ENCODE measurements at places on chromosomes 3 and 15.

- DNase-seq = no peak
Measured at GRCh38 chr3:43695443-43695842, 4.7 kb downstream of the ABHD5 start.

- no peak for DNase-seq
Measured at GRCh38 chr3:52798978-52799476, 4.4 kb downstream of the ITIH3 start.

DNA sequence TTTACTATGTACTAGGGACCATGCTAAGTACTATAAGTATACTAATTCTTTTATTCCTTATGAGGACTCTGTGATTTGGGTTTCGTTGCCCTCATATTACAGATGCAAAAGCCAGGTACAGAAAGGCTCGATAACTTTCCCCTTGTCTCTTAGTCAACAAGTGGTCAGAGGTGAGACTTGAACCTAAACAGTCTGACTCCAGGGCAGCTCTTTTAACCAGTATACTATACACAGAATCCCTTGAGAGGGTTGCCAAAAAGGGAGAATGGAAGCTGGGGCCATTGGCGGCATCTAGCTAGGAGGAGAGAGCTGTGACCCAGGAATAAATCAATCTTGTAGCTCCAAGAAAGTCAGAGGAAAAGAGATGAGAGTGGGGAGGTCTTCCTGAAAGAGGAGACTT is 92.4 kb downstream of the TOP2B start:
- no peak for DNase-seq

DNA sequence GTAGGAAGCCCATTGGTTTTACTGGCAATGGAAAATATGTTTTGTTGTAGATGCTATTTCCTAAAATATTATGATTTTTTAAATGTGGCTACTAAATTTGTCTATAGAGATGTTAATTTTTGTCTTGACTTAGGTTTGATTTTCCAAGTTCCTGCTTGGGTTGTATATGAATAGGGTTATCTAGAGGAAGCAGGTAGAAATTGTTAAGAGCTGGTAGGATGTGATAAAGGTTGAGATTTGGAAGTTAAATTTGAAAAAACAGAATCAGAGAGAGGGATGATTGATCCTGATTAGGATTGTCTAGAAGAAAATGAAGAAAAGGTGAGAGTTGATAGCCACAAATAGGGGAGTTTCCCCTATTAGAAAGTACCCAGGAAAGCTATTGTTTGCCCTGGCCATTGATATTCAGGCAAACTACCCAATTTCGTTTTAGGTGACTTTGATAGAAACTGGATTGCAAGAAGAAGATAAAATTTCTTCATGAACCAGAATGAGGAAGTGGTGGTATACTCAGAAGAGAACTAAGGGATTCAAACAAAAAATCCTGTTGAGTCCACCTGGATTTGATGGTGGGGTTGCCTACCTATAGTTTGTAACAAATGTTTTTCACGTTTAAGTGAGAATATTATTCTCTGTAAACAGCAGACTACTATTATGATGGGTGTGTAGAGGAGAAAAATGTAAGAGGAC is 91.2 kb upstream of the PHLDB2 start:
- no peak for DNase-seq

- no peak for DNase-seq
Measured at GRCh38 chr15:27782125-27782524, 317.0 kb downstream of the OCA2 start.

- no peak for DNase-seq
Measured at GRCh38 chr15:36075333-36075732, 504.1 kb upstream of the CDIN1 start.

GRCh38 chr3:8581806-8582445 is 62.7 kb downstream of the SSUH2 start:
- DNase-seq = no peak

- peak; percentile 31 for DNase-seq
Measured at GRCh38 chr3:11719406-11720303, 75.9 kb upstream of the VGLL4 start.

GRCh38 chr3:125211523-125212090 is 941 bp downstream of the SLC12A8 start:
- DNase-seq = no peak

GRCh38 chr3:116188231-116188785 is 257.0 kb downstream of the LSAMP start:
- no peak for DNase-seq

DNA sequence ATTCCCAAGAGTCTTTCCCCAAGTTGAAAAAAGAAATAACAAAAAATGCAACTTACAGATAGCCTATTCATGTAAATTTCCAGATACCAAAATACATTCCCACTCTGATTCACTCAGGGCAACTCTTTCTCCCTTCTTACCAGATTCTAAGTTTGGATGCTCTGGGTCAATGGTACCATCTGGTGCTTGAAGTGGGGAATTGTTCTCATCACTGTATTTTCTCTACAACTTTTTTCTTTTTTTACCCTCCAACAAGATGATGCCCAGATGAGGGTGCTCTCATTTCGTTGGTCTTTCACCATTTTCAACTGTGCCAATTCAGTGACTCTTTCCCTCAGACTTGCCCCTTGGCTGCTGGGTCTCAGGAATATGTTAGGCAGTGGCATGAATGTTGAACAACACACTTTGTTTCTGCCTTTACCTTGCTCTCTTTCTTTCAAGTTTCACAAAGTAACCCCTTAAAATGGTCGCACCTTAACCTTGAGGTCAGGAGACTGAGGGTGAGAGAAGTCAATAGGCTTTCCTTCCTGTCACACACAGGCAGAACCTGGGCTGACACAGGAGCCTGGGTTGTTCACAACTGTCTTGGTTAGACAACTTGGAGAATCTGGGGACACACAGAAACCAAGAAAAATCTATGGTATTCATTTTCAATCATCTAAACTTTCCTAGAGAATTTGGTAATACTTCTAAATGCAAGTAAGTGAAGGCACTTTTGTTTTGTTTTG is 330.7 kb upstream of the SLCO3A1 start:
- peak; percentile 3 for DNase-seq

DNA sequence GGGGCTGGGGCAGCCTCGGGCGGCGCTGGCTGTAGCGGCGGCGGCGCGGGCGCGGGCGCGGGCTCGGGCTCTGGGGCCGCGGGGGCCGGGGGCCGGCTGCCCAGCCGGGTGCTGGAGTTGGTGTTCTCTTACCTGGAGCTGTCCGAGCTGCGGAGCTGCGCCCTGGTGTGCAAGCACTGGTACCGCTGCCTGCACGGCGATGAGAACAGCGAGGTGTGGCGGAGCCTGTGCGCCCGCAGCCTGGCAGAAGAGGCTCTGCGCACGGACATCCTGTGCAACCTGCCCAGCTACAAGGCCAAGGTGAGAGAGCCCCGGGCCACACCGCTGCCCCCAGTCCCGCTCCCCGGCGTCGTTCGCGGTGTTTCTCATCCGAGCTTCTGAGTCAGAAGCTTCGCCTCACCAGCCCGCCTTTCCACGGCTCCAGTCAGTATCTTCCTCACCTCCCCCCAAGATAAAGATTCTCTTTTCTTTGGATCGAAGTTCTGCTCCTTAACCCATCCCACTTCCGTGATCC is 600 bp downstream of the FBXO45 start:
- peak; percentile 47 for DNase-seq

DNA sequence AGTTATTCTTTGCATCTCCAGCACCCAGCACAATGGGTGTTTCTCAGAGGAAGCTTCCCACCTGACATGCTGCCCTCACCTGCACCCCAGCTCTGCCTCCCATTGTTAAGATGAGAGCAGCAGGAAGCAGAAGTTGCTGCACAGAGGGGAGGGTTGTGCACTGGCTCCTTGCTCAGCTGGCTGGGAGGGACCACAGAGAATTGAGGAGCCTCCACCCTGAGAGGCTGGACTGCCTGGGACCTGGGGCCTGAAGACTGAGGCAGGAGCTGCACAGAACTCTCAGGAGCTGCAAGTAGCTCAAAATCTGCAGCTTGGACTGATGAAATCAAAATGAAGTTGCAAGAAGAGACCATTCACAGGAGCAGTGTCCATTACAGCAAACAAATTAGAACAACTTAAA is 222.3 kb upstream of the LINGO1 start:
- DNase-seq = no peak

- DNase-seq = no peak
Measured at GRCh38 chr3:131454501-131454900, 48.3 kb downstream of the MRPL3 start.

GRCh38 chr3:74233091-74233490 is 381.4 kb downstream of the CNTN3 start:
- DNase-seq = no peak

GRCh38 chr3:187169231-187169960 is 27.9 kb upstream of the RTP1 start:
- no peak for DNase-seq

DNA sequence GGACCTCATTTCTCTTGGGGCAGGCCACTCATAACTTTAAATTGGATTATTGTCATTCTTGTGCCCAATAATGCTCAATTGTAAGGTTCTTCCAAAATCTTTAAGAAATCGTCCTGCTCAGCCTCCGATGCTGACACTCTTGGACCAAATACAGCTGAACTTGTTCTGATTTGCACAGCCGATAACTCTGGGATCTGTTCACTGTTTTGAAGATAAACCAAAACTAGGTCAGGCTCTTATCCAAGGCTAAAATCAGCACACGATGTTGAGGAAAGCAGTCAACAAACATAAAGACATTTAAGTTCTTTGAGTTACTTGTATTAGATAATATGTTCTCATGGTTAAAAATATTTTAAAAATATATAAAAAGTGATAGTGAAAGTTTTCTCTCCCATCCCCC is 52.0 kb upstream of the NEO1 start:
- DNase-seq = no peak

GRCh38 chr15:78083186-78083585 is 5.7 kb upstream of the TBC1D2B start:
- no peak for DNase-seq

DNA sequence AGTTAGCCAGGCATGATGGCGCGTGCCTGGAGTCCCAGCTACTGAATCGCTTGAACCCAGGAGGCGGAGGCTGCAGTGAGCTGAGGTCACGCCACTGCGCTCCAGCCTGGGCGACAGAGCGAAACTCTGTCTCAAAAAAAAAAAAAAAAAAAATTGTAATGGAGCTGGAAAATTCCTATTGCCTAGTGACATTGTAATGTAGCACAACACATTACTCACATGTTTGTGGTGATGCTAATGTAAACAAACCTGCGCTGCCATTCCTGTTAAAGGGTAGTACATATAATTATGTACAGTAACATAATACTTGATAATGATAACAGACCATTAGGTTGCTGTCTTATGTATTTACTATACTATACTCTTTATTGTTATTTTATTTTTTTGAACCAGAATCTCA is 39.1 kb downstream of the KNL1 start:
- DNase-seq = no peak

DNA sequence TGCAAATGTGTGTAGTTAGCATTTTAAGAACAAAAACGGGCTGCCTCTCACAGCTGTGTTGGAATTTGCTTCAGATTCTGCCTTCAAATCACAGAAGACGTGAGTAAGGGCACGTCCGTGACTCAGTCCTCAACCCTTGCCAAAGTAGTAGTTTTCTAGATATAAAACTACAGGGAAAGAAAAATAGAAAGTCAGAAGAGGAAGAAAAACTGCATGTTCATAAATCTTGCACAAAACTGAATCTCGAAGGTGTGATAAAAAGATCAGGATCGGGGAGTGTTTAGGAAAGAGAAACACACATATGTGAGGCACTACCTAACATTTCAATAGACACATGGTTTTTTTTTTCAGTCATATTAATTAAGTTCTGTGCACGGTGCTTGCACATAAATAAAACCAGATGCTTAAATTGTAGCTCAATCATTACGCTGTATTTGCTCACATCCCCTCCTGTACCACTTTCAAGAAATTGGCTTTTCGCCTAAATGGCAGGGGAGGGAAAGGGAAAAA is 71.7 kb downstream of the P3H2 start:
- DNase-seq = no peak

DNA sequence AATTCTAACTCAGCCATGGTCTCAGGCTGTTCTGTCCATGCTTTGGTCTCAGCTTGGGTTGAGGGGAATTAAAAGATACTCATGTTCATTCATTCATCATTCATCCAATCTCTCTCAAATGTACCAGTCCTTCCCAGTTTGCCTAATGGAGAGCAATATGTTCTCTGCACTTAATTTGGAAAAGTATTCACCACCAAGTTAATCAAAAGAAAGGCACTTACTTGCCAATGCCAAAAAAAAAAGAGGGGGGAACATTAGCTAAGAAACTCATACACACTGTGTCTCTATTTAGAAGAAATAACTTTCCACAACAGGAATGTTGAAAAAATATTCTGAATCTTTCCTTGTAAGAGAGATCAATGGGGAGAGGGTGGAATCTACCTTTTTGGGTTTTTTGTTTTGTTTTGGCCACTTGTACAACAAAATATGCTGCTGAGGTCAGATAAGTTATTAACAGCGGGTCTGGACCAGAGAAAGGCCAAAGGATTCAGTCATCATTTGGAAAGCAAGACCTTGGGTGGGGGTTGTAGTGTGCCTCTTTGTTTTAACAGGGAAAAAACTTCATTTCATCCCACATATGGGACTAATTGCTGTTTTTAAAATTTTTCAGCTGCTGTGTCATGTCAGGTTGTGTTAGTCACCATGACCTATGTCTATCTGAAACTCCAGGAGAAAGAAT is 152.3 kb downstream of the FBN1 start:
- no peak for DNase-seq

- peak; percentile 40 for DNase-seq
Measured at GRCh38 chr15:68187559-68187958, 17.6 kb downstream of the CALML4 start.

GRCh38 chr3:27963519-27963918 is 241.4 kb upstream of the EOMES start:
- no peak for DNase-seq

GRCh38 chr15:65101411-65101890 is 13.5 kb downstream of the UBAP1L start:
- peak; percentile 53 for DNase-seq

GRCh38 chr15:91183596-91183995 is 83.5 kb downstream of the SV2B start:
- no peak for DNase-seq

DNA sequence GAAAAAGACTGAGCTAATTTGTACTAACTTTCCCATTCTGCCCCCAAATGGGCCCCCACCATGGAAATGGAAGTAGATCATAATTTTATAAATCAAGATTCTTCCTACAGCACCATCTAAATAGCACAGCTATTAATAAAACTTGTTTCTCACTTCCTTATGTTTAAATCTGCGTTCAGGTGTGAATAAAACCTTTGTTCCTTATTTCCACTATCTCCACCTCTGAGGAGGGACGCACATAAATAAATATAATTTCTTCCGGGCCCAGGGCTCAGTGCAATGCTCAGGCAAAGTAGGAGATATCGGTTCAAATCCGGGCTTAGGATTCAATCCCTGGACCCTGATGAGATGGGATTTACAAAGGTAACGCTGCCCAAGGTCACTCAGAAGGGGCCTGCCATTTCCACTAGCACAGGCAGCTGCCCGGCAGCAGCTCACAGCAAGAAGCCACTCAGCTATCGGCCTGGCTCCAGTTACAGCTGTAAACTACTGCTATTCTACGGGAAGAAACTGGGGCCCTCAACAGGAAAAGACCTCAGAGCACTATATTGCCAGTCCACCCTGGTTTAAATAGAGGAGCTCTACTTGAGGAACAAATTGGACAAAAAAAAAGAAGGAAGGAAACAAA is 52.5 kb downstream of the FOXP1 start:
- no peak for DNase-seq

Data from hypothalamus (tissue), 51 donors.